ENCODE measurements at places on chromosomes 4 and X.
A peak's percentile ranks its signal among the peaks of the same experiment; 100 is the strongest.

GRCh38 chr4:145822181-145822580, 116.4 kb downstream of the ZNF827 start:
- no peak for DNase-seq

DNA sequence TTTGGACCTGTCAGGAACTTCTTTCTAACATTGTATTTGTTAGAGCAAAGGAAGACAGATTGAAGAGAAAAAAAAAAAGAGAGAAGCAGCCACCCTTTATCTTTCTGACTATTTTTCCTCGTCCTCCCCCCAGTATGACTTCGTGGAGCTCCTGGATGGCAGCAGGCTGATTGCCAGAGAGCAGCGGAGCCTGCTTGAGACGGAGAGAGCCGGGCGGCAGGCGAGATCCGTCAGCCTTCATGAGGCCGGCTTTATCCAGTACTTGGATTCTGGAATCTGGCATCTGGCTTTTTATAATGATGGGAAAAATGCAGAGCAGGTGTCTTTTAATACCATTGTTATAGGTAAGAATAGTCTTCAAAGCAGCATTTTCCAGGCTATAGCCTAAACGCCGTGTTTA, 237.7 kb downstream of the DCTD start:
- no peak for DNase-seq

DNA sequence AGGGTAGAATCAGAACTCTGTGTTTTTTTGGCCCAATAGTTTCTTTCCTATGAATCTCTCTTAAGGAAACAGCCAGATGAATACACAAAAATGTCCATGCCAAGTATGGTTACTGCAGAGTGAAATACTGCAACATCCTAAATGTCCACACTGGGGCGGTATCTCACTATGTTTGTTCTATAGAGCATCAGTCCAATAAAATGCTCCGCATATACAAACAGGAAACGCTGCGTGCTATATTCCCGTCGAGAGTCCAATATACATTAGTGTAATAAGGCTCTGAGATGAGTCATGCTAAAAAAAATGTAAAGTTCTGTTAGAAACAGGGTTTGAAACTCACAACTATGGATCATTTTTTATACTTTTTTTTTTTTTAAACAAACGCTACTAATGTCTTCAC, 72.9 kb upstream of the ENOX2 start:
- no peak for DNase-seq

- DNase-seq, result peak; percentile 66
These were observed 253.5 kb upstream of the GATB start for GRCh38 chr4:152014280-152014679.

DNA sequence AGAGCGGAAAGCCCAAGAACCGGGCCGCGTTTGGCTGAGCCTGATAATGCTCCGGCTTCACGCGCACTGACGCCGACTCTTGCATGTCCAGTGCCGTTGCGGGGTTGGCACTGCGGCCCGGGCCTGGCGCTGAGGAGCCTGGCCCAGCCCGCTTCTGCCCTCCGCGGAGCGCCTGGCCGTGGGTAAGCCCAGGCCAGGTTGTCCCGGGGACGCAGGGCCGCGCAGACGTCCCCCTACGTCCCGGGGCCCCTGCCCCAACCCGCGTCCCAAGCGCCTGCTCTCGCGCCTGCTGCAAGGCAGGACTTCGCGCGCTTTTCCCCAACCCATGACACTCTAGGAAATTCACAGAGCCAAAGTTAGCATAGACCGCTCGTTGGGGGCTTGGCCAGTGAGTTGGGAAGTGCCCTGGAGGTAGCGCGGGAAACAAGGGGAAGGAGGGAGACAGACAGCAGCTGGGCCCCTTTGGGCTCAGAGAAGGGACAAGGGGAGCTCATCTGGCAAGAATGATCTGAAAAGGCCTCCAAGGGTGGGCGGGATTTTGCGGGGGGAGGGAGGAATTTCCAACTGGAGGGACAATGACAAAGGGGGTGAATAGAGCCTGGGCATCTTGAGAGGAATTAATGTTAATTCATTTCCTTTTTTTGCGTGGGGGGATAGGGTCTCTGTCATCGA, 665 bp upstream of the LRPAP1 start:
- DNase-seq, result no peak

- DNase-seq, result no peak
These were observed 389 bp upstream of the CCSER1 start for GRCh38 chr4:90126805-90127204.

- DNase-seq, result no peak
These were observed 1147.6 kb upstream of the PCDH10 start for GRCh38 chr4:132001542-132001941.

- DNase-seq, result no peak
These were observed 96.2 kb downstream of the UGT8 start for GRCh38 chr4:114694770-114695169.

DNA sequence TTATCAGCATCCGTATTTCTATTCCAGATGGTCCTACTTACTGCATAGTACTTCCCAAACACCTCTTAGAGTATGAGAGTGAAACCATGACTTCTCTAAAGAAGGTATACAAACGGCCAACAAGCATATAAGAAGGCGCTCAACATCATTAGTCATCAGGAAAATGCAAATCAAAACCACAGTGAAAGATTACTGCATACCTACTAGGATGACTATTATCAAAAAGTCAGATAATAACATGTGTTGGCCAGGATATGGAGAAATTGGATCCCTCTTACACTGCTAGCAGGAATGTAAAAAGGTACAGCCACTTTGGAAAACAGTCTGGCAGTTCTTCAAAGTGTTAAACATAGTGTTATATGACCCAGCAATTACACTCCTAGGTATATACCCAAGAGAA, 215.3 kb upstream of the CXorf66 start:
- DNase-seq, result no peak

DNA sequence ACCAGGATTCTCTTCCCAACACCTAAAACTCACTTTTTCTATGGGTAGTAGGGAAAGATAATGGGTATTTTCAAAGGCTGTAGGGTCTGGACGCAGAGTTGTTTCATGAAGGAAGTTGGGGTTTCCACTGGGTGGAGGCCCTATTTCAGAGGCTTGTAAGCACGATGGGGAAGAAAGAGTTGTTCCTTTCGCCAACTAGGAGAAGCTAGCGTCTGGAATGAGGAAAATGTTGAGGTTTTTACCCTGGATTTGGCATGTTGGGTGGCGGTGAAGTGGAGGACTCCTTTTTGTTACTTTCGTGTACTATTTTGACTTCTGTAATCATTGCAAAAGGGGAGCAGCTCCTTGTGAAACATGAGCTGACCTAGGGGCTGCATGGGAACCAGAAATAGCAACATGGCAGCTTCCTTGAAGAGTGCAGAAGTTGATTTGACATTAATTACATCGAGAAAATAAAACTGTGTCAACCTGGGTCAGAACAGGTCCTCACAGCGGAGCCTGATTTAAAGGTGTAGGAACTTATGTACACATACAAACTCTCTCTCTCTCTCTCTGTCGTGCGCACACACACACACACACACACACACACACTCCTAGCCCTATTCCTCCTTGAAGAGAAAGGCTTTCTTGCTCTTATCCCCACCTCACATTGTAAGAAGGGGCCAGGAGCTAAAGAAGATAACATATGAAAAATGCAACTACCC, 19.1 kb downstream of the VSIG4 start:
- DNase-seq, result no peak

- no peak for DNase-seq
These were observed 8.4 kb upstream of the OPN1LW start for GRCh38 chrX:154135458-154136229.

DNA sequence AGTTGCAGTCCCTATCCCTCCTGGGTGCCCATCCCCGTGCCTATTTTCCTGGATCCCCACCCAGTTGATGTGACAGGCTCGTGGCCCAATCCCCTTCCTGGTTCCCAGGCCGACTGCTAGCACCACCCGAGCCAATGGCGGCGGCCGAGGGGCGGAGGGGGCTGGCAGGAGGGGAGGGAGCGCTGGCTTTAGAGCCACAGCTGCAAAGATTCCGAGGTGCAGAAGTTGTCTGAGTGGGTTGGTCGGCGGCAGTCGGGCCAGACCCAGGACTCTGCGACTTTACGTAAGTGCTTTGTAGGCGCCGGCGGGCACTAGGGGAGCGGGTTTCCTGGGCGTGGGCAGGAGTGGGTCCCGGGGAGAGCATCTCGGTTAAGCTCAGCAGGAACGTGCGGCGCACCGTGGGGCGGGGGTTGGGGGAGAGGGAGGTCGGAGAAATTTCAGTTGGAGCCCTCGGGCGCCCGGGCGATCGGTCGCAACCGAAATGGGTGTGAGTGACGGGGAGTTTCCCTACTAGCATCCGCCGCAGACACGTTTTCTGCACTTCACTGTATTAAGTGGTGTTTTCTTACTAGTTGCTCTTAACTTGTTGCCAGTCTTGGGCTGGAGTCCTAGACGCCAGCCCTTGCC, at the start of gene PLS3:
TSS of gene PLS3 (plus strand) at position 197 of the 627 bp plus-strand sequence. CDS start 49,077 bp downstream, outside the sequence.
- DNase-seq, result peak; percentile 25

DNA sequence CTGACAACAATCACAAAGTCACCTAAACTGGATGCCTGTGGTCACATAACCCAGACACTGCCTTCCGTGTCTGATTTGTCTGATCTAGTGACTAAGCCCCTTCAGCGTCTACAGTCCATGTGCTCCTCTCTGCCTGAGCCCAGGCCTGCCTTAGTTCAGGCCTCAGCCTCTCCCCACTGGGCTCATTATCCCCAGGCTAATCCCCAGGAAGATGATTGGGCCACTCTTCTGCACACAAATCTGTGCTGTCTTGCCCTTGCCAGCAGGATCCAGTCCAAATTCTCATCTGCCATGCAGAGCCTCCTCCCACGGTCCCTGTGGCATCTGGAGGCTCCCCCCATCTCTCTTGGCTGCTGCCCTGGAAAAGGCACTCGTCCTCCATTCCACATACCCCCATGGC, 96.5 kb downstream of the SLC2A9 start:
- DNase-seq, result no peak

DNA sequence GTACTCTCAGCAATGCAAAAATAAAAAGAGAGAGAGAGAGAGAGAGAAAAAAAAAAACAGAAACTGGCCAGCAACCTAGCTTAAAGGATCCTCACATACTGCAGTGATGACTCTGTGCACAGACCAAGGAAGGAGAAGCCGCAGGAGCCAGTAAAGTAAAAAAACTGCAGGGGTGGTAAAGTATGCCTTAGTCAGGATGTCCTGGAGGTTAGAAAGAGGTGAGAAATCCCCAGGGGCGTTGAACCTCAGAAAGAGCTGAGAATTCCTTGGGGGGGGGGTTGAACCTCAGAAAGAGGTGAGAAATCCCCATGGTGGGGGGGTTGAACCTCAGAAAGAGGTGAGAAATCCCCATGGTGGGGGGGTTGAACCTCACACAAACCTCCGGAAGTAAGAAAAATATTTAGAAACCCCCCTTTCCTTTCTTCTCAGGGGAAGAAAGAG, 48.0 kb downstream of the MAGEA9 start:
- DNase-seq, result no peak

All from activated naive CD8-positive, alpha-beta T cell treated with anti-CD3 and anti-CD28 coated beads, Interleukin-2, amount 10 ng/mL, durations not matched to agents 7 days and 5 days (primary cell).